Neural progenitor cell (in vitro differentiated cells): ENCODE measurements at places on chromosomes 7 and 10. TPM values are rescaled to one million over a fixed set of nuclear protein-coding genes. Genes with fewer than 3 reads are reported as not detected.

- DNase-seq = no peak
These were observed 26.4 kb downstream of the KCNMA1 start for GRCh38 chr10:77611221-77611620.

- peak; percentile 46 for DNase-seq
These were observed 79.4 kb upstream of the FEZF1 start for GRCh38 chr7:122383934-122384333.

- no peak for DNase-seq
These were observed 256.9 kb upstream of the TPK1 start for GRCh38 chr7:145092766-145093165.

DNA sequence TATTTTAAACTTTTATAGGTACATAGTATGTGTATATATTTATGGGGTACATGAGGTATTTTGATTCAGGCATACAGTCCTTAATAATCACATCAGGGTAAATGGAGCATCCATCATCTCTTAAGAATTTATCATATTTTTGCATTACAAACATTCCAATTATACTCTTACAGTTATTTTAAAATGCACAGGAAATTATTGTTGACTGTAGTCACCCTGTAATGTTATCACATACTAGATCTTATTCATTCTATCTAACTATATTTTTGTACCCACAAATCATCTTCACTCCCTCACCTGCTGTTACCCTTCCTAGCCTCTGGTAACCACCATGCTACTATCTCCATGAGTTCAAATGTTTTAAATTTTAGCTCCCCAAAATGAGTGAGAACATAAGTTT is 56.3 kb upstream of the FAM3C start:
- DNase-seq = no peak

- no peak for DNase-seq
These were observed 194.6 kb upstream of the PDE1C start for GRCh38 chr7:32264702-32265284.

- DNase-seq = peak; percentile 5
These were observed 108.4 kb downstream of the SFMBT2 start for GRCh38 chr10:7302392-7302906.

DNA sequence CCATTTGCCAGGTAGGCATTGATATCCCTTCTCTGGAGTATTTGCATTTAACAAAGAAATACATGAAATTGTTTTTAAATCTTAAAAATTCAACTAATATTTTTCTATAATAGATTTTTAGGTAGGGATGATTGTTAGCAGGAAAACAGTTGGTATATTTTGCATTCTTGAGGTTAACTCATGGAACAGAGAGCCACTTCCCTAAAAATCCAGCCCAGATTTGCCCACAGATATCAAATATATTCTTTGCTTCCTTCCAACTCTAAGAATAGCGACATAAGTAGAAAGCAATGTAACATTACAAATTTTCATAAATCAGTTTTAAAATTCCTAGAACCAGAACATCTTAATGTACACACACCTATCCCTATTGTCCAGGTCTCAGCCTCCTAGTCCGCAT is 45.0 kb upstream of the ANLN start:
- DNase-seq = no peak

DNA sequence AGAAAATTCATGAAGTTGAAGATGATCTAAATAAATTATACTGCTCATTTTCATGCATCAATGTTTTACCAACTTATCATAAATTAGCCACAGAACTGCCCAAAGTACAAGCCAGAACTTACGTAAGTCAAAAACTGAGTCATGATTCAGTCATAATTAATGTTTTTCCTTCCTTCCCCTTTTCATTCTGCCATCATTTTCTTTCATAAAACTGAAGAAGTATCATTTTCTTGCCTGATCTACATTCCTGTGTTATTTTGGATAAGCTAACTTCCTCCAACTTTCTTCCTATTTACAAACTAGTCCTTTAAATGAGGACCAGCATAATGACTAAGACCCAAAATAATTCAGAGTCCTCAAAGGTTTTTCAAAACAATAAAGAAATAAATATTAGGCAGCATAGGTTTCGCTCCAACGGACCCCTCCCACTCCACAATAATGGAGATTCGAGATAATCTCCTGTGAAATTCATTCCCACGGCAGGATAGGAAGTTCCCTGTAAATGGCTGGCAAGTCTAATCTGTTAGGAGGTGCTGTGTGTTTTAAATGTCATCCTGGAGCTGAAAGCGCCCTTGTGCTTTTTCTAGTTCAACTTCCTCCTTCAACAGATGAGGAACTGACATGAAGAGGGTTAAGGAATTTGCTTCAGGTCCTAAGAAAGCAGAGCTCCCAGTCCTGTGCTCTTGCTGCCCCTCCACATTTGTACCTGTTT is 218.9 kb downstream of the DOCK4 start:
- DNase-seq = no peak

- no peak for DNase-seq
These were observed 29.3 kb upstream of the KMT2E start for GRCh38 chr7:104984585-104985258.

DNA sequence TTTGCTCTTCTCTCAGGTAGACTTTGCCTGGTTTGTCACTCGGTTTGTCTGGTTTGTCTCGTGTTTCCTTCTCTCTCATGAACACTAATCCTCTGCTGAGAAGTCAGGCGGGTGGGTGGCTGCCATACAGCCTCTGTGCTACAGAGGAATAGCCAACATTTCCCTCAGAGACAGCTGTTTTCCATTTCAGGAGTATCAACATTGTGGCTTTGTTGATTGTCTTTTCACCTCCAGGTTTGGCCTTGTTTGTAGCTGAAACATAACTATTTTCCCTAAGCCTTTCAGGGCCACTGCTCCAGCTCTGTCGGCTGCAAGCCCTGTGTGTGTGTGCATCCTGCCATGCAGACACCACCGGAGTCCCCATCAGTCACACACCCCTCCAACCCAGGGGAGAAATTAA is 122.8 kb downstream of the BAMBI start:
- DNase-seq = no peak

DNA sequence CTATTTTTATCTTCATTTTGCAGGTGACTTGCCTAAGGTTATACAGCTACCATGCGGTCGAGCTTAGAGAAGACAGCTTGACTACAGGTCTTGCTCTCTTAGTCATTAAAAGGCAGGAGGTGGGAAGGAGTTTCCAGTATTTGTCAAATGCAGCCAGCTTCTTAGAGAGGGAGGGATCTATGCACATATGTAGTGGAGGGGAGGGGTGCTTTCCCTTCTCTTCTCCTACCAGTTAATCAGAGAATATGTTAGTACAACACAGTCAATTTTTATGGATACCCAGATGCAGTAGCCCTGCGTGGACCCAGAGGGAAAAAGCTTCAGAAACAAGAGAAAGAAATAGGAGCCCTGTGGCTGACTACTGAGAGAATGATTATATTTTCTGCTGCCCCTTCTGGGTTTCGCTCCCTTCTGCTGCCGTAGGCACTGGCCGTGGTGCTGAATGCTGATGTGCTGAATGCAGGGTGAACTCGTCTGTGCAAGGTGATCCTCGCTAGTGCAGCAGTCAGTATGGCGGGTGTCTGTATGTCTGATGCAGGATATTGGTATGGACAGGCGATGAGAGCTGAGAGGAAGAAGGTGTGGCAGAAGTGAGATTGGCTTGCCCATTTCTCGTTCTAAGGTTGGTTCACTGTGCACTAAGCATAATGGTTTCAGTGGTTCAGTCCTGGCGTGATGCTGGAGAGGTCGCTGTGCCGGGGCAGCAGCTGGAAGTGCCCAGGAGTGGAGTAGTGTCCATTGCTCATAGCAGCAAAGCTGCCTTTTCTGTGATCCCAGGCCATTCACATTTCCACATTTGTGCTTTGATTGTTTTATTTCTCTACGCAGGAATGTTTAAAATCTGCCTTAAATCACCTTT is 189.2 kb upstream of the PODXL start:
- DNase-seq = peak; percentile 79

- DNase-seq = no peak
These were observed 293.4 kb downstream of the GFRA1 start for GRCh38 chr10:115979576-115979975.

GRCh38 chr10:104337521-104337984 is 712 bp downstream of the ITPRIP start:
- peak; percentile 81 for DNase-seq

DNA sequence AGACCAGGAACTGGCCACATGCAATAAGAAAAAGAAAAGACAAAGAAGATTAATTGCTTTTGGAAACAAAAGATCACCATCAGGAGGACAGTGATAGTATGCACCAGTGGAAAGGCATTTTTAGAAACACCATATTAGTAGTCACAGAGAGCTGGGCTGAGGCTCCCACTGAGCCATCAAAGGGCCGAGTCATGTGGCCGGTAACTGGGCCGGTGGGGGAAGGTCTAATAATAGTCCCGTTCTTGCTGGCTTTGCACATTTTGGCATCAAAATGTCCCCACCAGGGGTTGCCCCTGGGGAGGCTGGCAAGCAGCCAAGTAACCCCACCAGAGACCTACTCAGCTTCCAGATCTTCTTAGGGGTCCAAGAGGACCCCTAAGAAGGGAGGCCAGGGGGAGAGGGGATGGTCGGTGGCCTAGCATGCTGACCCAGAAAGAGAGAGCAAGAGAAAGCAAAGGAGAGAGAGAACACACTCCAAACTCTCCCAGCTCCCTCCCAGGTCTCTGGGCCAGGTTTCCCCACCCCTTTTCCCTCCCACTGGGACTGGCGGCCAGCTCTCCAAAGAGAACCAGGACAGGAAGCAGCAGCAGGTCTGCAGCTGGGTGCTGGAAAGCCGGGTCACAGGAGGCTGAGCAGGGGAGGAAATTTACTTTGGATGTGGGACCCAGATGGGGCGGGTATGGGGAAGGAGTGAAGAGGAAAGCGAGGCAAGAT is 70.2 kb upstream of the FGFR2 start:
- peak; percentile 42 for DNase-seq

DNA sequence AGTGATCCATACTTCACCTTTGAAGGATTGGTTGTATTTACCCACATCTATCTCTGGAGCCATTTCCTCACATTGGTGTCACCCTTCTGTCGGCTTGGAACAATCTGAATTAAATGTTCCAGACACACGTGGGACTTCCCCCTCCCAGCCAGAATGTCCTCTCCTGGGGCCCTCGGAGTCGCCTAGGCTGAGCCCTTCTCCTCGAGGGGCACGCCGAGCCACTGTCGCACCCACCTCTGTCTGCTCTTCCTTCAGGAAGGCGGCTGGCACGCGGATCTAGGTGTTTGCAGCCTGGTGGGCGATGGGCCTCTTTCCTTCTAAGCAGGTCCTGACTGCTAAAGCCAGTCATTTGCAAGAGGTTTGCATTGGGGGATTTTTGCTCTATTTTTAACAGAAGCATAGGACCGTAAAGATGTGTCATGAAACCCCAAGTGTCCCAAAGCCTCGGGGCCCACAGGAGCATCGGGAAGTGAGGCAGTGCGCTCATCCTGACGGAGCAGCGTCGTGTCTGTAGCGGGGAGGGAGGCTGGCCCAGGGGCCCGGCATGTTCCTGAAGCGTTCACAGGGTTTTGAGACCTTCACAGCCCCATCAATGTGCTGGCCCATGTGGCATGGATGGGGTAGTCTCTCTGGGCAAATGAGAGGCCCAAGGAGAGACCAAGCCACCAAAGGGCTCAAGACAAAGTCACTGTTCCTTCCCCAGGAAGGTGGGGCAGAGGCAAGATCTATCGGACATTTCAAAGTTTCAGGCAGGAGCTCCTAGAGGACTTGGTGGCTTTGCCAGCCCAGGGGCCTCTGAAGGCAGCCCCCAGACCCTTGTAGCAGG is 86.7 kb downstream of the RGS10 start:
- no peak for DNase-seq

- no peak for DNase-seq
These were observed 46.9 kb upstream of the WIPI2 start for GRCh38 chr7:5143106-5143505.

DNA sequence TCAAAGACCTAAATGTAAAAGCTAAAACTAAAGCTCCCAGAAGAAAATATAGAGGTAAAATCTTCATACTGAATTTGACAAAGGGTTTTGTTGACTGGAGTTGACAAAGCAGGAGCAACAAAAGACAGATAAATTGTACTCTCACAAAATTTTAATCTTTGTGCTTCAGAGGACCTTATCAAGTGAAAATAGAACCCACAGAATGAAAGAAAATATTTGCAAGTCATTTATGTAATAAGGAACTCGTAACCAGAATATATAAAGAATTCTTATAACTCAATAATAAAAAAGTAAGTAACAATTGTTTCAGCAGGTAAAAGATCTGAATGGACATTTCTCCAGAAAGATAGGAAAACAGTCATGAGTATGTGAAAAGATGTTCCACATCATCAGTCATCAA is 62.0 kb upstream of the SRRM3 start:
- no peak for DNase-seq

- DNase-seq = no peak
These were observed 46.4 kb downstream of the TYW1B start for GRCh38 chr7:72781631-72782030.

DNA sequence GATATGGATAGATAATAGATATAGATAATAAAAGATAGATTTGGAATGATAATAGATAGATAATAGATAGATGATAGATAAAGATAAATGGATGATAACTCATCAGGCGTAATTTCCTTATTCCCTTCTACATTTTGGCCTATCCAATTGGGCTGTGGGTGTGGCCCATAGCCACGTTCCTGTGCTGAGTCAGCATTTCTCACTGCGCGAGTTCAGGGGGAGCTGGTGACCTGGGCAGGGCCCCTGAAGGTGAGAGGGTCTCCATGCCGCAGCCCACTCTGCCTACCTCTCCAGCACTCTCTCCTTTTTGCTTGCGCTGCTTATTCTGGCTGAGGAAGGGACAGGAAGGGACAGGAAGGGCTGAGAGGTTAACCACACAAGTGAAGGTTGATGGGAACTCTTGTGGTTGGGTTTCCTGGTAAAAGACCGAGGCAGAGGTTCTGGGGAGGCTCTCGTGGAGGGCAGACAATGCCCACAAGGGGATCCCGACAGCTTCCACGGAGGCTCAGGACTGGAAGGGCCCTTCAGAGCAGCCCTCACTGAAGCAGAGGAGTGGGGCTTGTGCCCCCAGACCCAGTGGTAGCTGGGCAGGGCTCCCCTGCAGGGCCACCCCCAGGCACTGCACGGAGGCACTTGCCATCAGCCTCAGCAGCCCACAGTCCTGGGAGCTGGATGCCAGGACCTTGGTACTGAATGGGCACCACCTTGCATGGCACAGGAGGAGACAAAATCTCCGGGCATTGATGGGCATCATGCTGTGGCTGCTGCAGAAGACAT is 247.3 kb upstream of the PITRM1 start:
- DNase-seq = no peak

The STEAP1 gene
- 1.5 and 2.3 TPM in 2 replicates for total RNA-seq

The TWIST1 gene
- total RNA-seq = not detected in 2 replicates

The BTBD16 gene
- total RNA-seq = not detected in 2 replicates

The ZNF804B gene
- total RNA-seq = not detected in 2 replicates

The LIPN gene
- total RNA-seq = not detected in 2 replicates

The PSAP gene
- 358 and 493 TPM in 2 replicates for total RNA-seq

The AOAH gene
- total RNA-seq = 5.5 and 5.9 TPM in 2 replicates

The CARD11 gene
- 0.75 and 0.87 TPM in 2 replicates for total RNA-seq

The MDH2 gene
- total RNA-seq = 51.5 and 73.4 TPM in 2 replicates

The COL17A1 gene
- 1.5 and 2.3 TPM in 2 replicates for total RNA-seq

The CDK1 gene
- 291 and 421 TPM in 2 replicates for total RNA-seq

The FFAR4 gene
- 0.04 and 0.06 TPM in 2 replicates for total RNA-seq

The PFKP gene
- total RNA-seq = 55.2 and 71.2 TPM in 2 replicates

The PIK3CG gene
- not detected in 2 replicates for total RNA-seq
